CD4-positive, CD25-positive, alpha-beta regulatory T cell (primary cell): ENCODE measurements at places on chromosomes 16 and 17.

- no peak for DNase-seq
Observed at GRCh38 chr17:77856551-77857305, 101.8 kb upstream of the TNRC6C start.

GRCh38 chr16:27706866-27707685, 157.1 kb downstream of the KATNIP start:
- no peak for DNase-seq

- peak; percentile 63 for DNase-seq
Observed at GRCh38 chr16:85553436-85554113, 59.5 kb upstream of the GSE1 start.

DNA sequence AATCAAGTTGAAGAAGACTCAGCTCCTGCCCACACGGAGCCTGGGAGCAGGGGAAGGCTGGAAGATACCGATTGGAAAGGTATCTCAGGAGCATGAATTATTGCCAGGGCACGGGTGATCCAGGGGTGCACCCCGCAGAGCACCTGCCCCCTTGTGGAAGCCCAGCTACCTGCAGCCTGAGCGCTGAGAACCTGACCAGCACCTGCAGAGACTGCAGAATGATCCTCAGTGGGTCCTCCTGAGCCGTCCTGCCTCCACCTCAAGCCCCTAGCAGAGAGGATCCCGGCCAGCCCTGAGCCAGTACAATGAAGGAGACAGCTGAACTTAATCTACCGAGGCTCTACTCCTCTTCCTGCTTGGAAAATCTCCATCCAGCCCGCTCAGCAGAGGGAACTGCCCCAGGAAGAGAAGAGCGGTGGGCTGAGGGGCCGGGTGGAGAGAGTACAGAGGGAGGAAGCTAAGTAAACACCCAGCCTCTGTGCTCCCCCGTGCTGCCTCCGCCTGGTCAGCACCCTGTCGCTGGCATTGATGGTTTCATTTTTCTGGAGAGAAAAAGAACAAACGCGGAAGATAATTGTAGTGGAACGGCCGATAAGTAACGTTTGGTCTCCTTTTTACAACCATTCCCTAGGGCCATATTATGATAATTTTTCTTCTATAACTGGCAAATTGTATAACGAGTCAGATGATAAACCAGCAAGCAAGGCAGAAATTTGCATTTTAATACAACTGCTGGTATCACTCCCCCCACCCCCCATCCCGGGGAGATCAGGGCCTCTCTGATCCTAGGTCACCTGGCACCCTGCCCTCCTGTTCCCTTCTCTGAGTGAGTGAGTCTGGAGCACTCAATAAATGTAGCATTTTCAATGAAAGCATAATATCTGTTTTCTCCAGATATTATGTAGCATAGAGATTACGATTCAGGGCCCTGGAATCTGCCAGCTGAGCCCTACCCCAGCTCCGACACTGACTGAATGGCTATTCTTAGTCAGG, 204.5 kb upstream of the RPL38 start:
- peak; percentile 52 for DNase-seq

DNA sequence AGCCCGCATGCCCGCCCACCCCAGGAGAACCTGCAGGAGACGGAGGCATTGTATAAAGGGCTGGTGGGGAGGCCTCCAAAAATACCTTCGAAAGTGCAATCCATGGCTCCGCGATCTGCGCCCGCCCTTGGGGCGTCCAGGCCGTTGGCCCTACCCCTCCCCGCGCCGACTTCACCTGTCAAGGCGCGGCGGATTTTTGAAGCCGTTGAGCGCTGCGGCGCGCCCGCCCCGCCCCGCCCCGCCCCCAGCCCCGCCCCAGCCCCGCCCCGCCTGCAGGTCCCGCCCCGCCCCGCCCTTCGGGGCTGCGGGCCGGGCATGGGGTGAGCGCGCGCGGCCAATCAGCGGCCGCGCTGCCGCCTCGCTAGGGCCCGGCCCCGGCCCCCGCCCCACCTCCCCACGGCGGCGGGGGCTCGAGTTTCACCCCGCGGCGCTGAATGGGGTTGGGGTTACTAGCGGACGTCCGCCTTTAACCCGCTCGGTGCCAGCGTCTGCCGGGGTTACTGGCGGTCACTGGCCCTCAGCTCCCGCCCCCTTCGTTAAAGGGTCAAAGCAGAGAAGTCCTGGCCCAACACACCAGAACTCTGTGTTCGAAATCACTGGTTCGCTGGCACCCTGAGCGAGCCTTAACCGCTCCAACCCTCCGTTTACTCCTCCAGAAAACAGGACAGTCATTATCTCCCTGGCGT, 13.2 kb downstream of the SREBF1 start:
- DNase-seq, result peak; percentile 84

GRCh38 chr17:5203178-5203907, 11.7 kb upstream of the ZNF594 start:
- DNase-seq, result no peak

DNA sequence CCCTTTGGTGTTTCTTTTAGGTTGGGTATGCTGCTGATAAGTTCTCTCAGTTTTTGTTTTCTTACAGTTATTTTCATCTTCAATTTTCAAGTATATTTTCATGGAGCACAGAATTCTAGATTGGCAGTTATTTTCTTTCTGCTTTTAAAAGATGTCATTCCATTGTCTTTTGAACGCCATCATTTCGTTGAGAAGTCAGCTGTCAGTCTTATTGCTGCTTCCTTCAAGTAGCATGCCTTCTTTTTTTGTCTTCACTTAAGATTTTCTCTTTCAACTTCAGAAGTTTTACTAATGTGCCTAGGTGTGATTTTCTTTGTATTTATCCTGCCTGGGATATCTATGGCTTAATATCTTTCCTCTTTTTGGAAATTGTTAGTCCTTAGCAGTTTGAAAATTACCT, 262.2 kb upstream of the PMFBP1 start:
- DNase-seq, result no peak

DNA sequence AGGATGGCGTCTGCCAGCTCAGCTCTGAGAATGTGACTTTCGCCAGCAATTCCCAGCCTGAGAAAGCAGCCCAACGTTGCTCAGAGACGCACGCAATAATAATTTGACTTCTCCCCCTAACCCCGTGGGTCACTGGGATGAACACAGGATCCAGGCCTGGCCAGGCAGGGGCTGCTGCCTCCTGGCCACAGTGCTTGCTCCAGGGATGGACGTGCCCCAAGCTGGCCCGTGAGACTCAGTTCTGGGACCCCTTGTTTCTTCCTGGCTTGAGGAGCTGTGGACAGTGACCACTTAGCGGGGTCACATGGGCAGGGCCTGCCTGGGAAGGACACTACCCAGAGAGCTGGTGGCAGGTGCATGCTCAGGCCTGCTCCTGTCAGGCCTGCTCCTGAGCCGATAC, 13.5 kb upstream of the DPEP1 start:
- DNase-seq, result no peak

- no peak for DNase-seq
Observed at GRCh38 chr17:79840269-79840988, 1.2 kb upstream of the CBX4 start.

GRCh38 chr17:40777459-40777858, 4.9 kb downstream of the KRT27 start:
- no peak for DNase-seq

- no peak for DNase-seq
Observed at GRCh38 chr16:11390573-11391495, 45.6 kb downstream of the RMI2 start.

DNA sequence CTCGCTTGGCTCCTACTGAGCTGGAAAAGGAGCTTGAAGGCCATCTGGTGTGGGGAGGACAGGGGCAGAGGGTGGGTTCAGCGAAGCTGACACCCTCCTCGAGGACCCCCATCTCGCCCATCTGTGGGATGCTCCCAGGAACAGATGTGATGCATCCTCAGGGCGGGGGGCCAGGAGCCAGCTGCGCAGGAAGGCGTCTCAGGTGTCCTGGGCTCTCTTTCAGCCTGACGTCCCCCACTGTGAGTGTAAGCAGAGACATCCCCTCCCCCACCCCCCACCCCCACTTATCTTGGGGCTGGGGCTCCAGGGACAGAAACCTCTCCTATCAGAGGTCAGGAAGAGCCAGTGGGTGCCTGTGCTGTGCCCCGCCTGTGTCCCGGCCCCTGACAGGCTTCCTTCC, 16.2 kb downstream of the KIF19 start:
- no peak for DNase-seq

DNA sequence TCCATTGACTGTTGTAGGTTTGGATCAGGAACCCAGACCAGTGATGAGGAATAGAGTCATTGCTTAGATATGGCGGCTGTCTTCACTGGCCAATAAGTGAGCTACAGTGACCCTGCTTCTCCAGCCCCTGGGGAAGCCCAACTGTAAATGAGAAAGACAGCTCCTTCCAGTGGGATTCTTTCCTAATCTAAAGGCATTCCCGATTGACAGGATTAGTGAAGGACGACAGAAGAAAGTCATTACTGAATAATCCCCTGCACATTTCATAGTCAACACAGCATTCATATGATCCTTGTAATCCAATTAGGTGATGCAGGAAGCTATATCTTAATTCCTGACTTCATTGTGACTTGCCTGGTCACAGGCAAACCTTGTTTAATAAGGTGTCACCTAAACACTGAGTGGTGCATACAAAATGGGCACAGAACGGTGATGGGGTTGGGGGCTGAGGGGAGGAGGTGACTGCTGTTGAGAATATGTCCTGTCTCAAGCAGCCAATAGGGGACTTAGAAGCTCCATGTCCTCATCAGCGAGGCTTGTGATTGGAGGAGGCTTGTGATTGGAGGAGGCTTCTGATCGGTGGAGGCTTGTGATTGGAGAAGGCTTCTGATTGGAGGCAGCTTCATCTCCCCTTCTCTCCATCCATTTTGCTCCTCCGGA, 242.6 kb downstream of the XYLT1 start:
- DNase-seq, result no peak

DNA sequence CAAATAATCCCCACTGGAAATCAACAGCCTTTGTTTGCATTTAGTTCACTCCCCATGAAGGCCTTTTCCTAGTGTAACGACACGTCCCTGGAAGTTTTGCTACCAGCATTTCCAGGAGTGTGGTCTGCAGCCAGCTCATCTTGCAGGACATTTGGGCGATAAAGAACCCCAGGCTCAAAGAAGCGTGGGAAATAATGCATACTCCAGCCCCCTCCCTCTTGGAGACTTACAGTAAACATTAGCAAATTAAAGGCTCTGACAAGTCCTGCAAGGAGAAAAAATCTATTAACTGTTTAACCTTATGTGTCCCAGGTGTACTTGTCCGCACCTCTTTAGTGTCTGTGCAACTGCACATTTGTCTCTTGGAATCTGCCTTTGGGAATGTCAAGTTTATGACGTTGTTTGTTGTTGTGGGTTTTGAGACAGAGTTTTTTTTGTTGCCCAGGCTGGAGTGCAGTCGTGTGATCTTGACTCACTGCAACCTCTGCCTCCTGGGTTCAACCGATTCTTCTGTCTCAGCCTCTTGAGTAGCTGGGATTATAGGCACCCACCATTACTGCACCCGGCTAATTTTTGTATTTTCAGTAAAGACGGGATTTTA, 131.1 kb downstream of the ABCC1 start:
- DNase-seq, result no peak

DNA sequence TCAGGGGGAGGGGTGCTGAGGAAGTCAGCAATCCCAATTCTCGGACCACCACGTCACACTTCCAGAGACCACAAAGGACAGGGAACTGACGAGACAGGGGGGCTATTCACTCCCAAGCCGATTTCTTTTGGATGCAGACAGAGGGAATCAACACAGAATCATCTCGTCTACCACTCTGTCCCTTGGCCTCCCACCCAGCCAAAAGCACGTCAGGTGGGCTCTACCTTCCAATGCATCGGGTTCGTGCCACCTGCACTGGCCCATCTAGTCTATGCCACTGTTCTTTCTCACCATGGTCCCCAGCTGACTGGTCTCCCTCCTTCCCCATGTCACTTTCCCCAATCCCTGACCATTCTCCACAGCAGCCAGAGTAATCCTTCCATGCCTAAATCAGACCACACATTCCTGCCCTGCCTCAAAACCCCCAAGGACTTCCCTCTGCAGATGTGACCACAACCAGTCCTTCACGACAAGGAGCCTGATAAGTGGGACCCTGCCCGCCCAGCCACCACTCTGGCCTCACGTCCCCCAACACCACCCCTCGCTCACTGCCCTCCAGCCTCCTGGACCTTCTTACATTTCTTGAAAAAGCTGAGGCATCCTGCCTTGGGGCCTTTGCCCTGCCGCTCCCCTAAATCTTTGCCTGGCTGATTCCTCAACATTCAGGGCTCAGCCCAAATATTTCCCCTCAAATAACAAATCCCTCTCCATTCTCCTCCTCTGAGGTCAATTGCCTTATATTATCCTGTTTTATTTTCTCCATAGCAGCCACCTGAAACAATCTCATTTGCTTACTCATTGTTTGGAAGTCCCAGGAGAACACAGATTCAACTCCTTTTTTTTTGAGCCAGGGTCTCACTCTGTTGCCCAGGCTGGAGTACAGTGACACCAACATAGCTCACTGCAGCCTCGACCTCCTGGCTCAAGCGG, 70.4 kb downstream of the IL21R start:
- no peak for DNase-seq

- DNase-seq, result no peak
Observed at GRCh38 chr17:38919316-38920078, 5.9 kb upstream of the LASP1NB start.
